Activated CD4-positive, alpha-beta T cell treated with anti-CD3 and anti-CD28 coated beads, Interleukin-2, amount 50 U/mL, for 24 hours (primary cell): ENCODE measurements at places on chromosomes 5 and 9.

DNA sequence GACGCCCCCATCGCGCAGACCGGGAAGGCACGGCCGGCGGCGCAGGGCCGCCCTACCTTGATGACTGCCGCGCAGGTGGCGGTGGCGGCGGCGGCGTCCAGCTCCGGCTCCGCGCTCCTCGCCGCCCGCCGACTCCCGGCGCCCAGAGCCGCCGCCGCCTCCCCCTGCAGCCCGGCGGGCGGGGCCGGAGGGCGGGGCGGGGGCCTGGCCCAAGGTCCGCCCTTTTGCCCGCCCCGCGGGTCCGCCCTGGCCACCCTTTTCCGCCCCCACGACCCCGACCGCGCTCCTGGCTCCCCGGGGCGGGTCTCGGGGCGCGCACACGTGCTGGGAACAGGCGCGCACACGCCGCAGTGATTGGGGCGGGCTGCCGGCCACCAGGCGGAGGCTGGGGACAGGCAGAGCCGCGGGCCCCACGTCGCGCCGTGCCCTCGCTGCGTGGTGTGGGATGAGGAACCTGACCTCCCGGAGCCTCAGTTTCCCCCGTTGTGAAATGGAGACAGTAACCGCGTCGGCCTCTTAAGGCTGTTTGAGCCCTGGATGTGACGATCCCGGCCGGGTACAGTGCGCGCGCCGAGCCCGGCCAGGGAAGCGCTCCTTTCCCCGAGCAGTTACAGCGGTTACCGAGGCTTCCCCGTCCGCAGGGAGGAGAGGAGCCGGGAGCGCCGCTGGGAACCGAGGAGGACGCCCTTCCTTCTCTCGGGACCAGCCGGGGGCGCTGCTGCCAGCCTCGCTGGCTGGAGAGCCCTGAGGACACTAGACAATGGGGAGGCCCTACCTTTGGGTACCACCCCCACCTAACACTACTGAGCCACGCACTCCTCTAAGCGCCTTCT, at the start of gene CORO2A:
Gene CORO2A, minus strand, starts transcription at position 135 of the 833 bp plus-strand sequence. CDS start 34,977 bp downstream, outside the sequence.
- DNase-seq: peak; percentile 41

GRCh38 chr5:59317023-59317773, 576.3 kb downstream of the PDE4D start:
- no peak for DNase-seq

DNA sequence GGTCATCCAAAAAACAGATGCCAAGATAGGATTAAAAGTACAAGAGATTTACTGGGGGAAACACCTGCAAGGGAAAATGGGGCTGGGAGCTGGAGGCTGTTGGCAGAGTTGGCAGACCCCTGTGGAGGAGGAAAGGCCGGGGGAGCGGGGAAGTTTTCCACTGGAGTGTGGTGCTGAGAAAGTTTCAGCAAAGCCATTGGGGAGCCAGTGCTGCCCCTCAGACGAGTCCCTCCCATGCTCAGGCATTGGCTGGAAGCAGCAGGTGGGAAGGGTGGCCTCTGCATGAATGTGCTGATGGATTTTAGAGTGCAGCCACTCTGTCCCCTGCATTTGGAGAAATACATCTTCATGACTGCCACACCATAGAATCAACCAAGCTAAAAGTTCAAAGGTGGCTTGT, 52.8 kb downstream of the TTC1 start:
- DNase-seq: no peak

DNA sequence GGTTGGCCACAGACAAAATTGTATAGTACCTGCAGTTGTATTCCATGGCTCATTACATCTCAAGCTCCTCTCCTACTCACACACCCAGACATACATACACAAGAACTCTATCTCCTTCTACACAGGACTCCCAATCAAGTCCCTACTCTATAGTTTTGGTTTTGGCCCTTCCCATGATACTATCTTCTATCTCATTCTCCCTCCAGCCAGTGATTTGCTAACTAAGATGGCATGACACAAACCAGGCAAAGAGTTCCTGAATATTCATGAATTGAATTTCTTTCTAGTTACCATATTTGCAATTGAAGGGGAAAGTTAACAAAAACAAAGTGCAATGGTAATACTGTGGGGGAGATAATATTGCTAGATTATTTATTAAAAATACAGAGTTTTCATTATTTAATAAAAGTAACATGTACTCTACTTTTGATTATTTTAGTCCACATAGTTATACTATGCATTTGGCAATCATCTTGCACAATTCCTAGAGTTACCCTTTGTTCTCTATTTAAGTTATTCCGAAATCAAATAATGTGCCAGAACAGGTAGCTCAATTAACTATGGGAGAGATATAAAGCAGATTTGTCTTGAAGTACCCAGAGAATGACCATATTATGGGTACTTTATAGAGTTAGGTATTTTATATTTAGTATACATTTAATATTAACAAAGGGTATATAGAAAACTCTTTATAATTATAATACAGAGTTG, 9.6 kb upstream of the LURAP1L start:
- DNase-seq: no peak

- no peak for DNase-seq
Measured at GRCh38 chr9:85016384-85017006, 347.0 kb downstream of the NTRK2 start.
